ENCODE measurements at places on chromosomes 2 and 18. TPM values are rescaled to one million over a fixed set of nuclear protein-coding genes. Genes with fewer than 3 reads are reported as not detected.
A peak's percentile ranks its signal among the peaks of the same experiment; 100 is the strongest.

GRCh38 chr2:12684471-12684936 is 32.2 kb upstream of the TRIB2 start:
- DNase-seq = no peak

Gene PRSS56
- not detected for polyA plus RNA-seq

DNA sequence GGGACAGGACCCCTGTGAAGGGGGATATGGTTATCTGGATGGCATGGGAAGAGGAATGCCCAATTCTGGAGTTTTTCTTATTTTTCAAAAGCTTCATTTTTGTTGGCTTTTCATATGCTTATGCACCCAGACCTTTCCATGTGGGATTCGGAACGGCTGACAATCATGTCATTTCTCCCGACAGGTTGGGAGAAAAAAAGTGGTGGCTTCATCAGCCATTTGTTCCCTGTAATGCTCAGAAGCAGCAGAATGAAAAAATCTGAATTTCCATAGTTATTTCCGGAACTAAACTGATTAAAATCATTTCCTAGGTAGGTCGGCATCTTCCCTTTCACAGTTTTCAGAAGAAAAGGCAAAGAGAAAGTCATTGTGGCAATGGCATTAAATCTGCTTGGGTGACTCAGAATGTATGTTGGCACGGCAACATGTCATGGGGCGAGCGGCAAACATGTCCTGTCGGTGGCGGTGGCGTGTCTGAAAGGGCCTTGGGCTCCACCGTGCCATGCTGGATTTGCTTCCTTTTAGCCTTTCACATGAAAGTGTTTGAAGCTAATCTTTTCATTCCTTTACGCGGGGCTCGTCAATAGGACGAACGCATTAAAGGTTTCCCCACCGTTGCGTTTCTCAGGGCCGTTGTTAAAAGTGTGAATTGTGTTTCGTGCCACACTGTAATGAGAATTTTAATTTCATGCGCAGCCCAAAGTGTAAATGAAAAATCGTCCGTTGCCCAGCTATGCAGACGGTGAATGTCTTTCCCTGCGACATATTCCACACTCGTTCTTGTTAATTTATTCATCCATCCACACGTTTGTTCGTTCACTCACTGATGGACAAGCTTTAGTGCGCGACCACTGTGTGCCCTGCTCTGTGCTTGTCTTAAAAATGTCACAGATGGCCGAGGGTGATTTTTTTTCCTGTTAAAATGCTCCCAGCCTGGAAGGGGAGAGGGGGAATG is 18.5 kb downstream of the ACKR3 start:
- no peak for DNase-seq

- no peak for DNase-seq
Measured at GRCh38 chr2:239378021-239378917, 22.6 kb downstream of the HDAC4 start.

DNA sequence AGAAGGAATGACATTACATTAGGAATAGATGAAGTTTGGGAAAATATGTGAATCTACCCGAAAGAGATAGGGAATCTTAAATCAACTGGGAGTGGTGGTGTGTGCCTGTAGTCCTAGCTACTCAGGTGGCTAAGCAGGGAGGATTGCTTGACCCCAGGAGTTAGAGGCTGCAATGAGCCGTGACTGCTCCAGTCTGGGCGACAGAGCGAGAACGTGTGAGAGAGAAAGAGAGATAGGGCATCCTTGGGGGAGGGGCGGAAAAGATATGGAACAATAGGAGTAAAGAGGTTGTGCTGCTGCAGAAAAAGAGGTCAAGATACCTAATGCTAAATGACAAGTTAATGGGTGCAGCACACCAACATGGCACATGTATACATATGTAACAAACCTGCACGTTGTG is 47.1 kb upstream of the ADAM23 start:
- DNase-seq = no peak

Gene SLC9A4
- 7.3 TPM for polyA plus RNA-seq

Gene TNFAIP6
- 1.8 TPM for polyA plus RNA-seq

GRCh38 chr18:49631146-49631866 is 69.4 kb downstream of the LIPG start:
- DNase-seq = no peak

DNA sequence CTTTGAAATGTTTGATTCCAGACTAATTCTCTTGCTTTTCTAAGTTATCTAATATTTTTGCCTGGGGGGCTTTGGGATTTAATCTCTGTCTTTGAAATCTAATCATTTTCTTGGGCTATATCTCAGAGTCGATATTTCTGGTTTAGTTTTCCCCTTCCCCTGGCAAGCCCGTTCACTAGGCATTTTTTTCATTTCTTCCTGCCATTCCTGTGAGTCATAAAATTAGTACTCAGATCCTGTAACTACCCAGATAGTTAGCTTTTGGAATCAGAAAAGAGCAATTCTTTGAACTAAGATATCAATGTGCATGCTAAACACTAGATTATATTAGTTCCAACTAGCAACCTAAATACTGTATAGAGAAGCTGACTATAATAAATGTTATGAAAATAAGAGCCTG is 29.4 kb upstream of the RNF149 start:
- no peak for DNase-seq

Gene TWIST2
- polyA plus RNA-seq = 4.7 TPM

Gene WDR75
- 53.5 TPM for polyA plus RNA-seq

GRCh38 chr2:8840475-8841091 is 3.2 kb upstream of the KIDINS220 start:
- no peak for DNase-seq

- no peak for DNase-seq
Measured at GRCh38 chr2:10431797-10432196, 16.3 kb downstream of the ODC1 start.

DNA sequence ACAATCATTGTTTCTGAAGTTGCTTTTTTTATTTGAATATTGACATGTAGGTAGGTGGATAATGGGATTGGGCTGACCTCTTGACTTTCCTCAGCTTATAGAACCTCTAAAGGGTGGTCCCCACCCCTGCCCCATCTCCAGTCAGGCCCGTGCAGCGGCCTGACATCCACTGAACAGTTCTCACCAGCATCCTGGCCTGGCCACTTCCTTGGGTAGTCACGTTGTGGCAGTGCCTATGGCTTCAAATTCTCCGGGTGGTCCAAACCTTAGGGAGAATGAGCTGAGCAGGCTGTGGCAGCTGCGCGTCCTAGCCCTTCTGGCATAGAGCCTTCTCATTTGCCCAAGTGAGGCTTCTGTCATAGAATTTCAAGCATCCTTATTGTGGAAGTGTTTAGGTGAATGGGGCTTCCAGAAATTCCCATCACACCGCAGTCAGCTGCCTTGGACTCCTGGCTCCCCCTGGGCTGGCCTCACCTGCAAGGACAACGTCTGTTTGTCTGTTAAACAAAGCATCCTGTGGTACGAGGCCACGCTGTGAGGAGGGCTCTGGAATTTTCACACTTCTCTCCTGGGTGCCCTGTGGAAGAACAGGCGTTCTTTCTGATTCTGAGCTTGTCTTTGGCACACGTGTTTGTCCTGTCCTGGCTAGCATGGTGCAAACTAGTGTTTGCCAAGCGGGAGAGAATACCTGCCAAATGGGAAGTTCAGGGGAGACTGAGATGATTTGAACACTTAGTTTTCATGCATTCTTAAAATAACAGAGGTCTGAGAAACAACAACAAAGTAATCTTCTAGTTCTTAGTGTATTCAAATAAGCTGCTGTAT is 31.8 kb upstream of the OTOS start:
- no peak for DNase-seq

DNA sequence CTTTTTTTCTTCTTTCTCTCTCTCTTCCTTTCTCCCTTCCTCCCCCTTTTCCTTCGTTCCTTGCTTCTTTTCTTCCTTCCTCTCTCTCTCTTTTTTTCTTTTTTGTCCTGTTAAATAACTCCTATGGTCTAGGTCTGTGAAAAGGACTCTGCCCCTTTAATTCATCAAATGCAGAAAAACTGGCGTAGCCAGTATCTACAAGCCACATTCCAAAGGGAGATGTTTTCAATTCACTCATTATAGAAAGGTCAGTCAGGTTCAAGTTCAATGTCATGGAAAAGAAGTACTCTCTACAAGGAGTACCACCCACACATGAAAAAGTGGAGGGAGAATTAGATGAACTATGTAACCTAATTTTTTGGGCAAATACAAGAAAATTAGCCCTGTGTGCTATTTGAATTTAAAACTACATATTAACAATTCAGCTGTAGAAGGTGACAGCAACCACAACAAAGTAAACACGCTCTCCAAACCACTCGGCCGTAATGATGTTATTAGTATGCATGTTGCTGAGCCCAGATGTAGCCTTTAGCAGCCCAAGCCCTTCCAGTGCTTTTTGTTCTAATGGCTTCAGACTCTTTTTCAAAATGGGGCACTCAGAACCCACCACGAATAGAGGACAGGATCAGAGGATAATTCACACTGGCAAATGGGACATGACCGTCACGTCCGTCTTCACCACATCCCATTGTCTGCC is 735.4 kb upstream of the FANCL start:
- no peak for DNase-seq

DNA sequence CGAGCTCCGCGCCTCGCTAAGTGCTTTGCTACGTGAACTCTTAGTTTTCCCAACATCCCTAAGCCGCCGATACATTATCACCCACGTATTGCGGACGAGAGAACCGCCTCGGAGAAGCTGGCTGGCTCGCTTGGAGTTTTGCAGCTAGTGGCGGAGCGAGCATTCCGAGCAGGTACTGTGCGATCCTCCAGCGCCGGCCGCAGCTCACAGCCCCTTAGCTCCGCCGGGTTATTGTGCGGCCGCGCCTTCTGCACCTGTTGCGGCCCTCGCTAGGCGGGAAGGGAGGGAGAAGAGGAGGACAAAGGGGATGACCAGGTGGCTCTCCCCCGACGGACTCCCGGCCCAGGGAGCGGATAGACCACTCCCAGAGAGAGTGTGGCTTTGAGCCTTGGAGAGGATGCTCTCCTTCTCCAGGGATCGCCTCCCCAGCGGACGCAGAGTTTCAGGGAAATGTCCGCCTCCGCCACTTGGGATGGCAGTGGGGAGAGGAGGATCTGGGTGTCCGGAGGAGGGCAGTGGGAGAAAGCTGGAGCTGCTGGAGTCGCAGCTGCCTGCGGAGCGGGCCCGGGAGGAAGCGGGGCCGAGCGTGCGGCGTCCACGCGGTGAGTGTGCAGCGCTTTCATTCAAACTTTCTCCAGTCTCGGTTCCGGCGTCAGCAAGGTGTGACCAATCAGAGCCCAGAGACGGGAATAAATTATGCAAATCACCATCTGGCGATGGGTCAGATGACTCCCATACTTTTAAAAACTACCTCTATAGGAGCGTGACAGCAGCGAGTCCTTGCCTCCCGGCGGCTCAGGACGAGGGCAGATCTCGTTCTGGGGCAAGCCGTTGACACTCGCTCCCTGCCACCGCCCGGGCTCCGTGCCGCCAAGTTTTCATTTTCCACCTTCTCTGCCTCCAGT is at the start of gene LIPG:
TSS of gene LIPG (plus strand) at position 769 of the 905 bp plus-strand sequence. CDS start 252 bp downstream, outside the sequence.
- DNase-seq = peak; percentile 73

Gene STAM2
- 50.2 TPM for polyA plus RNA-seq

DNA sequence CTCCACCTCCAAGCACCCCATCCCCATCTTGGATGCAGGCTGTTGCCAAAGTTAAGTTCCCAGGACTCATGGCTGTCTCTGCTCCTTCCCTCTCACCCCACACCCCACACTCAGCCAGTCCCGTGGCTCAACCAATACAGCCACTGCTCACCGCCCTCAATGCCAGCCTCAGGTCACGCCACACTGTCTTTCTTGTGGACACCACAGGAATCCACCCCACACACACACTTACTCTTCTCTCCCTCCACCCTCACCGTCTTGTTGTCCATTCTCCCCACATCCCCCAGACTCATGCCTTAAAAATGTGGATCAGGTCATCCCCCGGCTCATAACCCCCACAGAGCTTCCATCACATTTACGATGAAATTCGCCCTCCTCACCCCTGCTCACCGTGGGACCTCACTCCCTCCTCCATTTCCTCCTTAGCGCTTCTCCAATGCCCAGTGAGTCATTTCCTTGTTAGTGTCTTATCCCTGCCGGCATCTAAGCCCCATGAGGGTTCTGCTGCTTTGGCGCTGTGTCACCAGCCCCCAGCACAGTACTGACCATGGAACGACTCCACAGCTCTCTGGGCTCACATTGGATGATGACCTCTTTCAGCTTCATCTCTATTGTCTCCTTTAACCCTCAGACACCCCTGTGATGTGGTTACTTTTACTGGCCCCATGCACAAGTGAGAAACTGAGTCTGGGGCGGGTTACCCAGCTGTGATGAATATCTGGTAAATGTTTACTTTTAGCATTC is 13.8 kb downstream of the MLPH start:
- DNase-seq = no peak

DNA sequence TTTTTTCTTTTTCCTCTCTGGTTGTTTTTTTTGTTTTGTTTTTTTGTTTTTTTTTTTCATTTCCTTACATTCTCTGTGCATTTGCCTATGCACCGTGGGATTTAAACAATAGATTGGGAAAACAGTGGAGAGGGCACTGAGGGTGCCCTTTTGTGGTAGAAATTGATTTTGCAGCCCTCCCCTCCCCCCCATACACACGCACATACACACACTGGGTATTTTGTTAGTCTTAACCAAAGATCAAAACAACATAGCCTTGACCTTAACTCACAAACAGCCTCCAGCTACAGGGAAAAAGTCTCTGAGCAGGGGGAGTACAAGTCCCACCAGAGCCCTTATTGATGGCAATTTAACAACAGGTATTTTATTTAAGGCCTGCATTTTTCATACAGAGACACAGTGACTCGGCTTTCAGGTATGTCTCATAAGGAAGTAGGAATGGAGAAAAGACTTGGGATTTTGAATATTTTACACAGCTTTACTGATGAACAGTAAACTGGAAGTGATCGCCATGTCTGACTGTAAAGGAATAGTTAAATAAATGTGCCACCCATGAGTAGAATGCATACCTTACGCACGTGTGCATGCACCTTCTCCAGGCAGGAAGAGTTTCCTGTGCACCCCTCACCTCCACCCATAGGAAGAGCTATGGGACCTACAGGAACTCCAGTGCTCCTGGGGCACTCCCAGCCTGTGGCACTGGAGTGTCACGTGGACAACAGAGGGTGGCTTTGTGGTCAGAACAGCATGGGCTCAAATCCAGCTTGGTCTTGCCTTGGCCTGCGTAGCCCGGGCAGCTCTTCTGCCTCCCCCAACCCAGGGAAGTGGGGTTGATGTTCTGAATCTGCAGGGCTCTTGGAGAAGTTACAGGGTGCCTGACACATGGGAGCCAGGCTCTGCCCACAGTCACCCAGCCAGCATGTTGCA is 266.4 kb downstream of the ANAPC1 start:
- DNase-seq = no peak

Gene DHRS9
- polyA plus RNA-seq = 0.90 TPM

DNA sequence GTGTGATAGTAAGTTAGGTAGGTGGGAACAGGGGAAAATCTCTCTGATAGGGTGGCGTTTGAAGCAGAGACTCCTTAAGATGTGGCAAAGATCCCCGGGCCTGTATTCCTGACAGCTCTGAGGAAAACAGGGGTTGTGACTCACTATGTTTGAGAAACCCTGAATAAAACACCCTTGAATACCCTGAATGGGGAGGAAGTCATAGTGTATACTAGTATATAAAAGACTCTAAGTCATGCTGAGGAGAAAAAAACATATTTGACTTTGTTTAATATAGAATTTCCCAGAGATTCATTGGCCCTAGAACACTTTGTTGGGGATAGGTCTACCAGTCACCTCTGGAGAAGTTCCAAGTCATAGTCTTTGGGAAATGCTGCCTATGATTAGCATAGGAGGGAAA is 590.9 kb downstream of the IRS1 start:
- no peak for DNase-seq

Gene LRATD1
- 22.0 TPM for polyA plus RNA-seq

GRCh38 chr2:48066000-48066399 is 159.7 kb upstream of the FBXO11 start:
- DNase-seq = no peak

Gene CRIM1
- polyA plus RNA-seq = 85.0 TPM
